Hypothalamus (tissue), 51 donors: ENCODE measurements at places on chromosomes 11 and 22.

DNA sequence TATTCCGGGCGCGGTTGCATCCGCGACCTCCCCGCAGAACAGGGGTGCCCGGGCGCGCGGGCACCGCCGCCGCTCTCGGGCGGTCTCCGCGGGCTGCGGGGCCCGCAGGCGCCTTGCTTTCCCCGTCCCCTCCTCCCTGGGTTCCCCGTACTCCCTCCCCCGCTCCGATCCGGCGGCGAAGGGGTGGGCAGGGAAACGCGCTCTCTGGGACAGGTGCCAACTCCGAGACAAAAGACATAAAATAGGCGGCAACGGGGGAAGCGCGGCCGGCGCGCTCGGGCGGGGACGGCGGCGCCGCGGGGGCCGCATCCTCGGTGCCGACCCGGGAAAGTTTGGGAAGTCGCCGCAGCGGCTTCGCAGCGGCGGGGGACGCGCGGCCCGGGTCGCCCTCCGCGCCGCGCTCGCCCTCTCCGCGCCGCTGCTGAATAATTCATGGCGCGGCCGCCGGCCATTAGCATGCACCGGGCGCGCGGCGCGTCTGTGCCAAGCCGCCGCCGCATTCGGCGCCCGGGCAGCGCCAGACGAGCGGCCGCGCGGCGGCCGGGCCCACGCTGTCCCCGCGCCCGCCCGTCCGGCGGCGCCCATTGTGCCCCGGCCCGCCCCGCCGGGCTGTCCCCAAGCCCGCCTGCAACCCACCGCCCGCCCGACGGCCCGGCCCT, 78.7 kb upstream of the PPARA start:
- DNase-seq = peak; percentile 57

DNA sequence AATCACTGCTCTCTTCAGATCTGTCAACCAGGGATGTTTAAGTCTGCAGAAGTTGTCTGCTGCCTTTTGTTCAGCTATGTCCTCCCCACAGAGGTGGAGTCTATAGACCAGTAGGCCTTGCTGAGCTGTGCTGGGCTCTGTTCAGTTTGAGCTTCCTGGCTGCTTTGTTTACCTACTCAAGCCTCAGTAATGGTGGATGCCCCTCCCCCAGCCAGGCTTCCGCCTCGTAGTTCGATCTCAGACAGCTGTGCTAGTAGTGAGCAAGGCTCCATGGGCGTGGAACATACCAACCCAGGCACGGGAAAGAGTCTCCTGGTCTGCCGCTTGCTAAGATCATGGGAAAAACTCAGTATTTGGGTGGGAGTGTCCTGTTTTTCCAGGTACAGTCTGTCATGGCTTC, 27.6 kb upstream of the CASP12 start:
- DNase-seq = no peak

- no peak for DNase-seq
Observed at GRCh38 chr22:47780281-47780875, 1017.9 kb downstream of the TBC1D22A start.

DNA sequence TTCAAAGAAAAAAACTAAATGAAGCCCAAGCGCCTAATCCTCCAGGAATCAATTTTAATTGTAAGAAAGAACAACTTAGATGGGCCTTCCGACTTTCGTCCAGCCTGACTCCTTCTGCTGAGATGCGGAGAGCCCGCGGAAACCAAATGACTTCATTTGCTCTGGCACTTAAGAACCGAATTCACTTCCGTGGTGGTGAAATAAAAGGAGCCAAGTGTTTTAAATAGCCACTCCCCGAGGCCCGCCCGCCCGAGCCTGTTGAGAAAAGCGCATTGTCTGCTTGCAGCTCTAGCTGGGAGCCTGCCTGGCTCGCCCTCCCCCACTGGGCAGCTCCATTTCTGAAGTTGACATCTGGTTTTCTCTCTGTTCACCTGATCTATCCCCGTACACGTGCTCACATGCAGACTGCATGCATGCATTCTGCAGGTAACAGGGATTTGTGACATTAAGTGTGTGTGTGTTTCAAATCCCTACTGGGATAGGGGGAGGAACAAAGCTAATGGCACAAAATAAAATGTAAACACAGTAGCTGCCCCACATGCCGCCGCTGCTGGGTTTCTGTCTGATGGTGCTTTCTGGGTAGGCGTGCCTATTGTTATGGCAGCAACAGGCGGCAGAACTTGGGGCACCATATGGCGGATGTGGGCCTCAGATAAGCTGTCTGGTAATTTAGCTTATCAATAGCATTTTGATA, 6.2 kb downstream of the TEAD1 start:
- DNase-seq = peak; percentile 84

DNA sequence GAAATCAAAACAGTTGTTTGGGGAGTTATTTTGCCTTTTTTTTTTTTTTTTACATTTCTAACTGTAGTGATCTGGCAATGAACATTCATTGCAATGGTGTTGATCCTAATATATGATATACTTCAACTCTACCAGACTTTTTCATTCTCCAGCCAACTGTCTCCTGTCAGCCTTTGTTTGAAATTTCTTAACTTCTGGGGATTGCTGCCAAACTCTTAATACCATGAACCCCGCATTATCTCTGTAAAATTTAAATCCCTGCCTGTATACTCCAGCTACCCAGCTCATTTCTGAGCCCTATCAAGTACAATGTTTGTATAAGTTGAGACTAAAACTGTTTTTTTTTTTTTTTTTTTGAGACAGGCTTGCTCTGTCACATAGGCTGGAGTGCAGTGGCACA, 280.7 kb downstream of the TTC28 start:
- DNase-seq = no peak

DNA sequence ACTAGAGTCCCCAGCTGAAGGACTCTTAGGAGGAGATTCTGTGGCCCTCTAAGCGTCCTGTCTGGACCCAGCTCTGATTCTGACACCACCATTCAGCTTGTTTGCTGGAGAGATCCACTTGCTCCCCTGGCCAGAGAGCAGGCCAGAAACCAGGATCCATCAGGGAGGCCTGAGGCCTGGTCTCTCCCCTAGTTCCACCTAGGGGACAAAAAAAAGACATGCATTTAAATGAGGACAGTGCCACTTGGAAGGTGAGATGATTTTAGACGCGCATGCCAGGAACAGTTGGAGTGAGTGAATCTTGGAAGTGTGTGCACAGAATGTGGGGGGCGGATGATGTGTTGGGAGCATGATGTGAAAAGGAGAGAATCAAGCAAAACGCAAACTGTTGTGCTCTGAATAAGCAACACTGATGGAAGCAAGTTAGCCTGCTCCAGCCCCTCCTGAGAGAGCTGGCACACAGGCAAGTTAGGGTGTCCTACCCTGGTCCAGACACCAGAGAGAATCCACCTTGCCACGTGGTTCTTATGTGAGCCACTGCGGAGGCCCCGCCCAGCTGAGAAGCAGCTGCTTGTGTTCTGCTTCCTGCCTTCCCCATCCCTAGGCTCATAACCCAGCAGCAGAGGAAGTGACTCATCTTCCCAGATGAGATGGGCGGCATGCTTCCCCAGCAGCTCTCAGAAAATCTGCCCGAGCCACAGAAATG, 8.0 kb upstream of the SLCO2B1 start:
- peak; percentile 52 for DNase-seq

- DNase-seq = no peak
Observed at GRCh38 chr11:118240999-118241763, 11.0 kb downstream of the MPZL3 start.

DNA sequence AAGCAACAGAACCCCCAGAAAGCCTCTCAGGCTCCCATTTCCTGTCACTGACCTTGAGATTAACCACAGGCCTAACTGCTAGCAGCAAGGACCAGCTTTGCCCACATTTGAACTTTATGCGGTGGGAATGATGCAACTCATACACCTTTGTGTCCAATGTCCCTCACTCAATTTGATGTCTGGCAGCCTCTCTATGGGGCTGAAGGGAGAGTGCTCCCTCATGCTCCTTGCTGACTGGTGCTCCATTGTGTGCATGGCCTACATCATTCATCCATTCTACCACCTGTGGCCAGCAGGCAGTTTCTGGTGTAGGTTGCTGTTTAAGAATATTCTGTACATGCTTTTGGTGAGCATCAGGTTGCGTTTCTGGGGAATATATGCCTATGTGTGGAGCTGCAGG, 31.9 kb downstream of the KCNQ1OT1 start:
- no peak for DNase-seq

- DNase-seq = no peak
Observed at GRCh38 chr22:40769761-40770160, 49.4 kb downstream of the SLC25A17 start.

GRCh38 chr22:47206666-47207218, 444.3 kb downstream of the TBC1D22A start:
- no peak for DNase-seq

GRCh38 chr22:37195921-37196320, 7.9 kb upstream of the C1QTNF6 start:
- DNase-seq = no peak

GRCh38 chr11:116334596-116334995, 438.2 kb downstream of the BUD13 start:
- DNase-seq = no peak

GRCh38 chr11:70680781-70681281, 282.5 kb downstream of the CTTN start:
- DNase-seq = no peak

DNA sequence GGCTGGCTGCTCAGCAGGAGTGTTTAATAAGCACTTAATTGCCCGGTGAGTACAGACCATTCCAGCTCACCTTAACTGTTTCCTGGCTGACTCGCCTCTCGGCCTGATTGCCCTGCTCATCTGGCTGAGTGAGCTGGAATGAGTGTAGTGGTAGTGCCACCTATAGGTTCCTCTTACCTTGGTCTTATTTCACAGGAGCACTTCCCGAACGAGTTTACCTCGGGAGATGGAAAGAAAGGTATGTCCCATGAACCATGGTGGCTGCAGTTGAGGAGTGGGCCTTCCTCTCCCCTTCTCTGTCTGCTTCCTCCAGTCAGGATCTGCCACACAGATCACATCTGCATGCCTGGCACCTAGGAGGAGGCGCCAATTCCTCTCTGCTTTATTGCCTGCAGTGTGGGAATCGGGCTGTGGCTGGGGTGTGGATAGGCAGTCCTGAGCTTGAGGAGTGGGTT, 26.7 kb downstream of the UPB1 start:
- DNase-seq = peak; percentile 28

- no peak for DNase-seq
Observed at GRCh38 chr11:3796346-3796745, 1.0 kb downstream of the NUP98 start.

DNA sequence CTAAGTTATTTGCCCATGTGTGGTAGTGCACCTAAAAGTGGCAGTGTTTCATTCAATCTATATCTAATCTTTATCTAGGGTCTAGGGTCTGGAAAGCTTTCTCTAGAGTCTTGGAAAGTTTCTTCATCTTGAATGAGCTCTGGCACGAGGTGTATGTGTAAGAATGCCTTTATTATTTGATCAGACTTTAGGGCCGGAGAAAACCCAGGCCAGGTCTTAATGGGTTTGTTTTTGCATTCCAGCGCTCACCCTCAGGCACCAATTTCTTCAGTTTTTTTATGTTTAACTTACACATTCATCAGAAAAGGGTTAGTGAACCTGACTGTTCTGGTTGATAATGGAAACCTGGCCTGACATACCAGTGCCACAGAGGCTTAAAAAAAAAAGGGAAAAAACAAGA, 68.3 kb upstream of the SLN start:
- no peak for DNase-seq

- DNase-seq = no peak
Observed at GRCh38 chr11:46736615-46737014, 17.6 kb downstream of the F2 start.

GRCh38 chr22:35995348-35995747, 33.3 kb downstream of the RBFOX2 start:
- DNase-seq = no peak

DNA sequence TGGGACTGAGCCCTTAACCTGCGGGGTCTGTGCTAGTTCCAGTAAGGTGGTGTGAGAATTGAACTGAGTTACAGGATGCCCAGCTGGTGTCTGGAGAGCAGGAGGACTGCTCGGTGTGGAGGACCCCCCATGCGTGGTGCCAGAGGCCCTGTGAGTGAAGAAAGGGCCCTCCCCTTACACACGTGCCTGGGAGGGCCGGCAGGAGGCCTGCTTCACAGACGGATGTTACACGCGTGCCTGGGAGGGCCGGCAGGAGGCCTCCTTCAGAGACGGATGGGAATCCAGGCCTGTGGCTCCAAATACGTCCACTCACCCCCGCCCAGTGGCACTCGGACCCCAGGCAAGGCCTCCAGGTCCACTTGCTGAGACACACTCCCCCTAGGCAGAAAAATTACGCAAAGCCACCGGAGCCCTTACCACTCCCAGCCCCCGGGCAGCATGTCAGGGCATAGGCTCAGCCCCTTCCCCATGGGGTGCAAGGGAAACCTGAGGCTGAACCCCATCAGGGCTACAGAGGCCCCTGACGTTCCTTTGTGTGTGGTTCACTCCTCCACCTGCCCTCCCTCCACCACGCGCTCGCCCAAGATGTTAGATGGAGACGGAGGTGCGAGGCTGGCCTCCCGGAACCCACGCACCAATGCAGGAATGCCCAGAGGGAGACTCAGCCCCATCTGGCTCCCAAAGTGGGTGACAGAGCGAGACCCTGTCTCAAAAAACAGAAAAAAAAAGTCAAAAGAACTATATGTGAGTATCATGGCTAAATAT, 227.8 kb downstream of the BRD1 start:
- DNase-seq = no peak

GRCh38 chr22:20431511-20432192, 6.0 kb downstream of the SCARF2 start:
- no peak for DNase-seq

DNA sequence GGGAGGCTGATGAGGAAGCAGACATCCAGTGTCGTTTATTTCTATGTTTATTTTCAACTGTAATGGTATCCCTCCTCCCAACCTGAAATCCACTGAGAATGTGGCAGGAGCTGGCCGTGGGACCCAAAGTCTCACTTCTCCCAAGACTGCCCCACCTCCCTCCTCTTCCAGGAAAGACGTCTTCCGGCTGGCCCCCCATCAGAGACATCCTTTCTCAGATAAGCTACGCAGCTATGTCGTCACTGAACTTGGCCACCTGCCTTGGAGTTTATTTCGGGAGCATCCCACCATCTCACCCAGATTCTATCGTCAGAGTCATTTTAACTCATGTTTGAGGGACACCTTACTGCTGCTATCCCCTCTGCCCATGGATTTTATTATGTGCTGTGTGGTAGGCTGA, 13.9 kb downstream of the TMEM184B start:
- DNase-seq = no peak

DNA sequence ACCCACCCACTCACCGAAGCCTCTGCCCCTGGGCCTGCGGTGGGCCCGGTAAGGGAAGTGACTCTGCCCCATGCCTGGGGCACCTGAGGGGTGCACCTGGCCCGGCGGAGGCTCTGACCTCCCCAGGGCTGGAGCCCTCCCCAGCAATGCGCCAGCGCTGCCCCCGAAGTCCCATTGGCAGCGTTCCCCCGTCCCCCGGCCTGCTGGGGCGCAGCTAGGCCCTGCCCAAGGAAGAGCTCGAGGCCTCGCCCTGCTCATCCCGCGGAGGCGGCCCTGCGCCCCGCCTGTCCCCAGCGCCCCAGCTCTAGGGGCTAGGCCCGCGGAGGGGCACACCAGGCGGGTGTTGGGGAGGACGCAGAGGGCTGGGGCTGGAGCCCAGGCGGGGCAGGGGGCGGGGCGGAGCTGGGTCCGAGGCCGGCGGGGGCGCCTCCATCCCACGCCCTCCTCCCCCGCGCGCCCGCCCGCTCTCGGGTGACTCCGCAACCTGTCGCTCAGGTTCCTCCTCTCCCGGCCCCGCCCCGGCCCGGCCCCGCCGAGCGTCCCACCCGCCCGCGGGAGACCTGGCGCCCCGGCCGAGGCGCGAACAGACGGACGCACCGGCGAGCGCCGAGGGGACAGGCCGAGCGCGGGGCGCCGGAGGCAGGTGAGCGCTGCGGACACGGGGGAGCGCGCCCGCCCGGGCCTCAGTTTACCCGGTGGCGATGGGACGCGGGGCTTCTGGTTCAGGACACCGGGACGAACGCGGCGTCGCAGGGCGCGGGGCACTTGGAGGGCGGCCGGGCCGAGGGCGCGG, at the start of gene EPS8L2:
EPS8L2 (plus strand) TSS at position 586 of the 793 bp plus-strand sequence. CDS start 3,177 bp downstream, outside the sequence.
- DNase-seq = no peak

- DNase-seq = no peak
Observed at GRCh38 chr11:58004664-58005063, 19.0 kb upstream of the OR9Q1 start.
